ENCODE measurements at places on chromosomes 12 and 14.

GRCh38 chr14:98714626-98715425 is 557.2 kb downstream of the BCL11B start:
- H3K27me3 ChIP-seq = no peaks in the 10 kb centered on the region
- H3K4me3 ChIP-seq = no peak overlapping the region
- no peaks in the 10 kb centered on the region for H3K36me3 ChIP-seq
- no peak overlapping the region for H3K27ac ChIP-seq

DNA sequence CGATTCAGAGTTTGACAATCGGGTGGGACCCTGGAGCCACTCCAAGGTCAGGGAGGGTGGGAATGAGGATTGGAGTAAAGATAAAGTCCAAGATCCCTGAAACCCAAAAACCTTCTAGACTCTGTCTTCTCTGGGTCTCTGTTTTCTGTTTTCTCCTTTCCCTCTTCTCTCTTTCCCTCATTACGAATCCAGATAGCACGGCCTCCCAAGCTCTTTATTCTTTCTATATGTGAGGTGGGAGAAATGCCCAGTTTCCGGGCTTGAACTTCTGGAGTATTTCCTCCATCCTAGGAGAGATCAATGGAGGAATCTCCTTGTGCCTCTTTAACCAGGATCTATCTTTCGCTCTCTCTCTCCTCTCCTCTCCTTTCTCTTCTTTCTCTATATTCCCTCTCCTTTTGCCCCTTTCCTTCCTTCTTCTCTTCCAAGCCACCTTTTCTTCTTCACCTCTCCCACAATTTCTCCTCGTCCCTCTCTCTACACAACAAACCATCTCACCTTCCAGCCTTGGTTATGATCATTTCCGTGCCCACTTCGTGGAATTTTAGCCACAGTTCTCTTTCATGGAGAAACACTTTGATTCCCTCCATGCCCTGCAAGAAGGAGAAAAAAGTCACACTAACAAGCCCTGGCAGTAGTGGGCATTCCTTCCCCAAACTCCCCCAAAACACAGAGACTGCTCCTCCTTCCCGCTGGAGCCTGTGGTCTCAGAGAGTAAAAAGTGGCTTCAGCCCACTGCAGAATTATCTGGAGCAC is 4.4 kb downstream of the TBX5 start:
- H3K27ac ChIP-seq = no peak overlapping the region
- peaks cover 2% of the 10 kb centered on the region for H3K36me3 ChIP-seq
- peaks cover 30% of the 10 kb centered on the region for H3K27me3 ChIP-seq
- no peak for DNase-seq
- H3K4me1 ChIP-seq = peaks cover 5% of the 10 kb centered on the region
- H3K4me3 ChIP-seq = no peak overlapping the region

GRCh38 chr14:89814126-89814525 is 140.4 kb downstream of the EFCAB11 start:
- DNase-seq = no peak
- H3K27me3 ChIP-seq = peaks cover 7% of the 10 kb centered on the region
- H3K27ac ChIP-seq = no peak overlapping the region
- no peak overlapping the region for H3K4me3 ChIP-seq

DNA sequence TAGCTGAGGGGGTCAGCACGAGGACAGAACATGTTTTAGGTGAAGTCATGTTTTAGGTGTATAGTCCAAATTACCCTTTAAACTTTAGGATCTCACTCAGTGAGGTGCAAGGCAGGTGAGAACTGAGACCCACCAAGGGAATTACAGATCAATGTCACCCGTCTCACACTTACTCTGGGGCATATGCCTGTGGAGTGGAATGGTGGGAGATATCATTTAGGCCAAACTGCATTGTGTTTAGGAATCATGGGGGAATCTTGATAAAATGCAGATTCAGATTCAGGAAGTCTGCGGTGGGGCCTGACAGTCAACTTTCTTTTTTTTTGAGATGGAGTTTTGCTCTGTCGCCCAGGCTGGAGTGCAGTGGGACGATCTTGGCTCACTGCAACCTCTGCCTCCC is 17.8 kb downstream of the FBXW8 start:
- H3K27me3 ChIP-seq = no peaks in the 10 kb centered on the region
- H3K4me3 ChIP-seq = no peak overlapping the region
- H3K4me1 ChIP-seq = peaks cover 27% of the 10 kb centered on the region
- H3K36me3 ChIP-seq = peaks cover 24% of the 10 kb centered on the region
- H3K27ac ChIP-seq = no peak overlapping the region

- H3K27ac ChIP-seq = no peak overlapping the region
- H3K27me3 ChIP-seq = peaks cover 3% of the 10 kb centered on the region
- H3K4me3 ChIP-seq = no peak overlapping the region
- DNase-seq = no peak
Observed at GRCh38 chr12:2678426-2678825, 116.3 kb upstream of the FKBP4 start.

DNA sequence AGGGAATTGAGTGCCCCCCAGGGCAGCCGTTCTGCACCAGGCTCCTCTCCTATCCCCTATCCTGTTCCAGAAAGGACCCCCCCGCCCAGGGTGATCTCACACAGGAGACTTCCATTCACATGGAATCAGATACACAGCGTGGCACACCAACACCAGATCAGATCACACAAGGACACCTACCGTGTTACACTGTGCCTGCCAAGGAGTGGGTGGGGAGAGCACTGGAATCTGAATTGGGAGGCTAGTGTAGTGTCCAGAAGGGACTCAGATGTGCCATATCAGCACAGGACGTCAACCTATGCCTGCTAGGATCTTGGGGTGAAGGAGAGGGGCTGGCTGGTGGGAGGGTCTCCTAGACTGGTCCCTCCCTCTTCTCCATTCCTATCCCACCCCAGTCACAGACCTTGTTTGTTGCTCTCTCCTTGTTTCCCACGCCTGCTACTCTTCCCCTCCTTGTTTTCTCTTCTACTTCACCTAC is 2.3 kb downstream of the PTMS start:
- no peak overlapping the region for H3K27ac ChIP-seq
- peak overlapping the region; percentile 1 for H3K4me3 ChIP-seq
- H3K36me3 ChIP-seq = no peaks in the 10 kb centered on the region
- H3K4me1 ChIP-seq = peaks cover 31% of the 10 kb centered on the region
- peaks cover 47% of the 10 kb centered on the region for H3K27me3 ChIP-seq

- DNase-seq = peak; percentile 37
- H3K4me1 ChIP-seq = peaks cover 40% of the 10 kb centered on the region
- H3K4me3 ChIP-seq = peak overlapping the region; percentile 94
- no peaks in the 10 kb centered on the region for H3K27me3 ChIP-seq
- peaks cover 2% of the 10 kb centered on the region for H3K36me3 ChIP-seq
Observed at GRCh38 chr14:70642303-70643235, 853 bp downstream of the TTC9 start.

- DNase-seq = peak; percentile 67
- no peaks in the 10 kb centered on the region for H3K4me1 ChIP-seq
- H3K36me3 ChIP-seq = peaks cover 28% of the 10 kb centered on the region
- H3K4me3 ChIP-seq = no peak overlapping the region
Observed at GRCh38 chr14:77301103-77301502, 19.6 kb downstream of the POMT2 start.

DNA sequence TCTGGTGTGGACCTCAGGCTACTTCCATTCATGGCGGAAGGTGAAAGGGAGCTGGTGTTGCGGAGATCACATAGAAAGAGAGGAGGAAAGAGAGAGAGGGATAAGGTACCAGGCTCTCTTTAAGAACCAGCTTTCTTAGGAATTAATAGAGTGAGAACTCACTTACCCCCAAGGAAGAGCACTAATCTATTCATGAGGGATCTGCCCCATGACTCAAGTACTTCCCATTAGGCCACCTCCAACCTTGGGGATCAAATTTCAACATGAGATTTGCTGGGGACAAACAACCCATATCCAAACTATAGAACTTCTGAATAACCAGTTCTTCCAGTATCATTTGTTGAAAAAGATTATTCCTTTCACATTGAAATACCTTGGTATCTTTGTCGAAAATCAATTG is 34.0 kb upstream of the C2CD5 start:
- no peaks in the 10 kb centered on the region for H3K36me3 ChIP-seq
- H3K4me1 ChIP-seq = no peaks in the 10 kb centered on the region
- no peak overlapping the region for H3K27ac ChIP-seq
- no peak for DNase-seq
- no peak overlapping the region for H3K4me3 ChIP-seq

- DNase-seq = no peak
- no peaks in the 10 kb centered on the region for H3K27me3 ChIP-seq
- H3K4me1 ChIP-seq = peaks cover 6% of the 10 kb centered on the region
- no peak overlapping the region for H3K27ac ChIP-seq
- no peak overlapping the region for H3K4me3 ChIP-seq
- peaks cover 4% of the 10 kb centered on the region for H3K36me3 ChIP-seq
Observed at GRCh38 chr12:53561590-53561953, 54.3 kb upstream of the NPFF start.

- DNase-seq = no peak
- no peak overlapping the region for H3K27ac ChIP-seq
- peaks cover 2% of the 10 kb centered on the region for H3K27me3 ChIP-seq
- peaks cover 3% of the 10 kb centered on the region for H3K36me3 ChIP-seq
Observed at GRCh38 chr14:59159169-59159568, 29.3 kb upstream of the DAAM1 start.

- peaks cover 1% of the 10 kb centered on the region for H3K36me3 ChIP-seq
- H3K4me3 ChIP-seq = no peak overlapping the region
- no peak for DNase-seq
- no peak overlapping the region for H3K27ac ChIP-seq
- no peaks in the 10 kb centered on the region for H3K27me3 ChIP-seq
Observed at GRCh38 chr12:92044435-92044834, 101.2 kb downstream of the BTG1 start.

DNA sequence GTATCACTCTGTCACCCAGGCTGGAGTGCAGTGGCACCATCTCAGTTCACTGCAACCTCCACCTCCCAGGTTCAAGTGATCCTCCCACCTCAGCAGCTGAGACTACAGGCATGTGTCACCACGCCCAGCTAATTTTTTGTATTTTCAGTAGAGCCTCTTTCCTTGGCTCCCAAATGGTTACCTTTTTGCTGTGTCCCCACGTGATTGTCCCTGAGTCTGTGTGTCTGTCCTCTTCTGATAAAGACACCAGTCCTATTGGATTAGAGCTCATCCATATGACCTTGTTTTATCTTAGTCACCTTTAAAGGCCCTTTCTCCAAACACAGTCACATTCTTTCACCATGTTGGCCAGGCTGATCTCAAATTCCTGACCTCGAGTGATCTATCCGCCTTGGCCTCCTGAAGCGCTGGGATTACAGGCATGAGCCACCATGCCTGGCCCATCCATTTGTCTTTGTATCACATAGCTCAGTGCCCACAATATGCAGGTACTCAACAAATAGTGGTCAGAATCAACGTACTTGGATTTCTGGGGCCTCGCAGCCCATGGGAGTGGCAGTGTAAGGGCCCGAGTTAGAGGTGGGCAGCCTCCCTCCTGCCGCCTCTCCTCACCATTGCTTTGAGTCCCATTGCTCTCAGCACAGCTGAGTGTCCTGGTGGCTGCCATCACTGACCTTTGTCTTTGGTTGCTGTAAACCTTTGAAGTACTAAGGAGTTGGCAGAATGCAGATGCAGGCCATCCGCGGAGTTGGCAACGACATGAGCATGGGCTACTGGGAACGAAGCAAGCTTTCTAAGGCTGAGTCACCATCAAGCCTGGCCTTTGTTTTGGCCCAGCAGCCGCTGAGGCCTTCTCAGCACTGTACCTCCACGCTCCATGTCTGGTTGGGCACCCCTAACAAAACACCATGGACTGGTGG is 9.3 kb downstream of the TPCN1 start:
- peak overlapping the region; percentile 82 for H3K27ac ChIP-seq
- H3K36me3 ChIP-seq = peaks cover 12% of the 10 kb centered on the region
- no peaks in the 10 kb centered on the region for H3K27me3 ChIP-seq
- no peak overlapping the region for H3K4me3 ChIP-seq
- DNase-seq = no peak

GRCh38 chr12:93098077-93098476 is 169.0 kb upstream of the EEA1 start:
- peak overlapping the region; percentile 36 for H3K27ac ChIP-seq
- no peaks in the 10 kb centered on the region for H3K36me3 ChIP-seq
- H3K4me3 ChIP-seq = peak overlapping the region; percentile 3
- H3K27me3 ChIP-seq = no peaks in the 10 kb centered on the region

GRCh38 chr12:91249054-91249453 is 66.4 kb upstream of the DCN start:
- no peak overlapping the region for H3K27ac ChIP-seq
- peaks cover 3% of the 10 kb centered on the region for H3K27me3 ChIP-seq
- H3K4me1 ChIP-seq = no peaks in the 10 kb centered on the region
- no peak overlapping the region for H3K4me3 ChIP-seq
- no peak for DNase-seq

- H3K4me1 ChIP-seq = peaks cover 12% of the 10 kb centered on the region
- peaks cover 2% of the 10 kb centered on the region for H3K36me3 ChIP-seq
- H3K27ac ChIP-seq = no peak overlapping the region
- H3K4me3 ChIP-seq = peak overlapping the region; percentile 80
- peaks cover 5% of the 10 kb centered on the region for H3K27me3 ChIP-seq
Observed at GRCh38 chr12:111368291-111368787, 556 bp downstream of the PHETA1 start.

DNA sequence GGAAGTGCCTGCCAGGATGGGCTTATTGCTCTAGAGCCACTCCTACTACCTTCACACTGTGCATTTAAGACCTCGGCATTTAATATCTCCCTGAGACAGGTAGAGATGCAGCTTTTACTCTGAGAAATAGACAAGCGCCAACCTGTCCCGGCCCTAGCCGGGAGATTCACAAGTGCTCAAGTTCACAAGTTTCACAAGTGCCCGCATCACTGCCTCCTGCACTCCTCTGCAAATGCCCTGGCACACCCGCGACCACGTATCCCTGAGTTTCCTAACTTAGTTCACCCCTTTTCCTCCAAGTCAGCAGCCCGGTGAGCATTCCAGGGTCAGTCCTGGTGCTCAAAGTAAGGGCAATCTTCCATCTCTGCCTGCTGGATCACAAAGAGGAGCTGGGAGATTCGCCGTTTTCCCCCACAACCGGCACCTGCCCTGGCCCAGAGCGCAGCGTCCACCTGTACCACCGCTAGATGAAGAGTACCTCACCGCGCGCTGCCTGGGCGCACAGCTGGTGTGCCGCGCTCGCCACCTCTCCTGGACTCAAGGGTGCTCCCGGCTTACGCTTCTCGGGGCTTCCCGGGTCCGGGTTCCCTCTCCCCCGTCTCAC is 5.0 kb upstream of the SLC38A4 start:
- peaks cover 4% of the 10 kb centered on the region for H3K4me1 ChIP-seq
- DNase-seq = no peak
- H3K36me3 ChIP-seq = no peaks in the 10 kb centered on the region
- H3K27me3 ChIP-seq = peaks cover 19% of the 10 kb centered on the region
- no peak overlapping the region for H3K27ac ChIP-seq

- peaks cover 17% of the 10 kb centered on the region for H3K36me3 ChIP-seq
- H3K4me1 ChIP-seq = peaks cover 18% of the 10 kb centered on the region
- no peak for DNase-seq
- no peak overlapping the region for H3K4me3 ChIP-seq
- no peak overlapping the region for H3K27ac ChIP-seq
- H3K27me3 ChIP-seq = no peaks in the 10 kb centered on the region
Observed at GRCh38 chr12:120134307-120134980, 17.9 kb upstream of the RAB35 start.

DNA sequence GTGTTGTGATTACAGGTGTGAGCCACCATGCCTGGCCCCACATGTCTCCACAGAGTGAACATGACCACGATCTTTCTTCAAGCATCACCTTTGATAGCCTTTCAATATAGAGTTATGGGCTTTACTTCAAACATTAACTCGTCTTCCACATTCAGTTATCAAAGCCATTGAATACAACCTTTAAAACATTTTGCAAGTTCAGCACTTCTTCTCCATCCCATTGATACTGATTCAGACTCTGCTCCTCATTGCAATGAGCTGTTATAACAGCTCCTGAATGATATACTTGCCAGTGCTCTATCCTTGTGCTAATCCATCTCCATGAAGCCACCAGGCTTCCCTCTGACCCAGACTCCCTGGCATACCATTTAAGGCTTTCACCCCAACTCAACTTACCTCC is 223.5 kb upstream of the EEA1 start:
- peaks cover 4% of the 10 kb centered on the region for H3K4me1 ChIP-seq
- H3K27me3 ChIP-seq = no peaks in the 10 kb centered on the region
- H3K27ac ChIP-seq = no peak overlapping the region
- DNase-seq = no peak
- H3K4me3 ChIP-seq = no peak overlapping the region

Measured in memory B cell (primary cell).